ENCODE measurements at places on chromosomes 3 and 15.

DNA sequence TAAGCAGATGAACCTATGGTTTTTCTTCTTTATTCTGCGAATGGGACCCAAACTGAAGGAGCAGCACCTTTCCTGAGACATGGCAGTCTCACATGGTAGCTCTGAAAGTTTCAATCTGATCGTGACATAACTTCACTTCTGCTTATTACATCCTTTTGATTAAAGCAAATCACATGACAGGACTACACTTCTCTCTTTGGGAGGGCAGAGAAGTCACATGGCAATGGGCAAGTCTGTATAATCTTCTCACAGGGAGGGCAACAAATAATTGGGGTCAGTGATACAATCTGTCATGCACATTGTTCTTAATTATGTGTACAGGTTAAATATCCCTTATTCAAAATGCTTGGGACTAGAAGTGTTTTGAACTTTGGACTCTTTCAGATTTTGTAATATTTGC, 21.6 kb downstream of the NCBP2 start:
- DNase-seq, result no peak

GRCh38 chr15:29935296-29936004, 113.2 kb upstream of the TJP1 start:
- DNase-seq, result no peak

DNA sequence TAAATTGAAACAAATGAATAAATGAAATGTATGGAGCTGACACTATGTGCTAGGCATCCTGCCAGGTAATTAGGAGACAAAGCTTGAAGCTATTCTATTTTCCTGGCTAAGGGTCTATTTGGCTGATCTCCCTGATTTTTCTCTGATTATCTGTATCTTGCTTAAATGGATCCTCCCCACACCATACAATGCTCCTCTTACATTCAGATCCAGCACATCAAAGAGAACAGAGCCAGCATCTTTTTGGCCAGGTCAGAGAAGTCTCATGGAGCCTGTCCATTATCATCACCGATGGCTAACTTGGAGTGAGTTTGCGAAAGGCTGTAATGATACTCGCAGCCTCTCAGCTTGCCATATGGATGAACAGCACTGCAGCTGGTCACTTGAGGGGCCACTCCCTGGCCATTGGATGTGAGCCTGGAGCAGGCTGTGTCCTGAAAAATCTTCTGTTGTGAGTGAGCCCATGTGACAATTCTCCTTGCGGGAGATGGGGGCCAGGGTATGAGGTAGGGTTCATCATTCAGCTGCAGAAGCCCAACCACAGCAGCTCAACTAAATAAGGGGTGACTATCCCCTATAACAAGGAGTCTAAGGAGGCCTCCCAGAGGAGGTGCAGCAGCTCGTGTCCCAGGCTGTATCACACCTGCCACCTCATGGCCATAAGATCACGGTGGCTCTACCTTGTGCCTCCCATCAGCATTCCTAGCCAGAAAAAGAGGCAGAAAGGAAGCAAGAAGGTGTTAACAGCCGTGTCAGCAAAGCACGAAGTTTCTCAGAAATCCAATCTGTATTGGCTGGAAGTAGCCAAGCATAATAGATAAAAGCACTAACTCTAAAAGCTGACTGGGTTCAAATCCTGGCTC, 69.3 kb upstream of the ST8SIA2 start:
- no peak for DNase-seq

GRCh38 chr3:1583044-1583443, 490.2 kb downstream of the CNTN6 start:
- no peak for DNase-seq

- no peak for DNase-seq
Observed at GRCh38 chr15:101046826-101047225, 127.7 kb downstream of the LRRK1 start.

- no peak for DNase-seq
Observed at GRCh38 chr3:191557322-191557721, 96.4 kb downstream of the PYDC2 start.

DNA sequence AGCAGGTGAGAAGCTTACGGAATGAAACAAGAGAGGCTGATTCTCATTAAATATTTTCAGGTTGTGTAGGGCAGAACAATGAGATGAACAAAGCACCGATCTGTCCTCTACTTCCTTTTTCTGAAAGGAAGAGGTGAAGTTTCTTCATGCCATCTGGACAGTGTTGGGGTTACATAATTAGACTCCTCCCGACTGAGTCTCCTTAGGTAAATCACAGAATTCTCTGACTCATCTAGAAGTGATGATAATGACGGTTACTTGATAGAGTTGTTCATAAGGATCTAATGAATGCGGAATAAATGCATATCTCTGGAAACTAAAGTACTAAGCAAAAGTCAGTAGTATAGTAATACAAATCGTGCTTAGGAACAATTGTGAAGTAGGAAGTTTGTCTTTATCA, 21.2 kb downstream of the CRTC3 start:
- no peak for DNase-seq

DNA sequence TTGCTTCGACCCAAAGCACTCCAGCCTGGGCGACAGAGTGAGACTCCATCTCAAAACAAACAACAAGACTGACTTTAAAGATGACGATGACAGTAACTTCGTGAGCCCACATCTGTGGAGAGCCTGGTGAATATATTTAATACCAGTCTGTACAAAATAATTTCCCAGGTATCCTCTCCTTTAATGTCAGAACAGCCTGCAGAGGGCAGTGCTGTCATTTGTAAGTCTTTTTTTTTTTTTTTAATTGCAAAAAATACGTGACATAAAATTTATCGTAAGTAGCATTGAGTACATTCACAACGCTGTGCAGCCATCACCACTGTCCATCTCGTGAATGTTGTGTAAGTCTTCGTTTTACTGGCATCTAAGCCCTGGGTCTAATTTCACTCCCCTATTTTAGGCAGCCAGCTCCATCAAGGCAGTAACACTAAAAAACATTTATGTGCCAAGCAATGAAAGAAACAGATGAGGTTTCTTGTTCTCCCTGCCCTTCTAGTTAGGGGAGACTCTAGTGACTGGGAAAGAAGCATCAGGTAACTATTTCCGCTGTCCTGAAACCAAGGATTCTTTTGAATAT, 1.4 kb downstream of the HTD2 start:
- DNase-seq, result no peak

GRCh38 chr3:171743327-171744157, 66.7 kb downstream of the PLD1 start:
- no peak for DNase-seq

- no peak for DNase-seq
Observed at GRCh38 chr3:127751782-127752181, 70.5 kb downstream of the MGLL start.

DNA sequence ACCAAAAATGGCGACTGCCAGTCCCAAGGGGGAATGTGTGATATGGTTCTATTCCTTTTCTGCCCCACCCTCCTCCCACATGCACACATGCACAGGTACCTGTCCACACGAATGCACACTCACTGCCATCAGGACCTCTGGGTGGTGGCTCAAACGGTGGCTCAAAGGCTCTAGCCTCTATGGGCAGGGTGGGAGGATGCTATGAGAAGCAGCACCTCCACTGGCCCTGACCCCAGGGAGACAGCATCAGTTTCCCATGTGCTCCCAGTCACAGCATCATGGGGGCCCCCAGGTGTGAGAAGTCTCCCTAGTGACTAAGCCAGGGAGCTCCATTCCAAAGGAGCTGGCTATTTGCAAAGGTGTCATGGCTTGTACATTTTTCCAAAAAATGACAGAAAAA, 15.9 kb downstream of the SEMA3G start:
- no peak for DNase-seq

- no peak for DNase-seq
Observed at GRCh38 chr3:53489787-53490458, 4.5 kb upstream of the CACNA1D start.

GRCh38 chr15:70453766-70454165, 309.6 kb downstream of the UACA start:
- no peak for DNase-seq

- no peak for DNase-seq
Observed at GRCh38 chr3:183180110-183180783, 17.7 kb upstream of the LAMP3 start.

DNA sequence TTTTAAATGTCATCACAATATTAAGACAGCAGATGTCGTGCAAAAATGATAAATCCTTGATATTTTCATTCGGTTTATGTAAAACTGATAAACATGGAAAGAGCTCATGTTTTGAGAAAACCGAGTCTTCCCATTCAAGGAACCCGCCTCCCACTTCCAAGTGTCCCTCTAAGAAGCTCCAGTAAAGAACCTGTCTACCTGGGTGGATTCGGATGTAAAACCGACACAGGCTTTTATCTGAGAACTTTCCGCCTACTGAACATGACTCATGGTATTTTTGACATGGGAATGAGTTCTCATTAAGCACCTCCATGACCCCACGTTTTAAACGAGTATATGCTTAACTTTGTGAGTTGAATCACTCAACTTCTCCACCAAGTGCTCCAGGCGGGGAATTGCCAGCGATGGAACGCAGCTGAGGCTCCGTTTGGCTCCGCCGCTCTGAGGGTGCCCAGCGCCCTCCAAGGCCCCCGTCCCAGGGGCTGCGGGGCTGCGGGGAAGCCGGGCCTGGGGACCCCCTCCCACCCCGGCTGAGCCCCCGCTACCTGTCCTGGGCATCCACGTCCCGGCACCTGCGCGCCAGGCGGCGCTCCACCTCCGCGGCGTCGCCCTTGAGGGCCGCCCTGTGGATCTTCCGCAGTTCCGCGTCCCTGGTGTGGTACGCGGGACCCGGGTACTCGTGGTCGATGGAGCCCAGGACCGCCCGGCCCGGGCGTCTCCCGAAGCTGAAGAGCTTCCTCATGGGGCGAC, 119.9 kb downstream of the LMLN start:
- no peak for DNase-seq

DNA sequence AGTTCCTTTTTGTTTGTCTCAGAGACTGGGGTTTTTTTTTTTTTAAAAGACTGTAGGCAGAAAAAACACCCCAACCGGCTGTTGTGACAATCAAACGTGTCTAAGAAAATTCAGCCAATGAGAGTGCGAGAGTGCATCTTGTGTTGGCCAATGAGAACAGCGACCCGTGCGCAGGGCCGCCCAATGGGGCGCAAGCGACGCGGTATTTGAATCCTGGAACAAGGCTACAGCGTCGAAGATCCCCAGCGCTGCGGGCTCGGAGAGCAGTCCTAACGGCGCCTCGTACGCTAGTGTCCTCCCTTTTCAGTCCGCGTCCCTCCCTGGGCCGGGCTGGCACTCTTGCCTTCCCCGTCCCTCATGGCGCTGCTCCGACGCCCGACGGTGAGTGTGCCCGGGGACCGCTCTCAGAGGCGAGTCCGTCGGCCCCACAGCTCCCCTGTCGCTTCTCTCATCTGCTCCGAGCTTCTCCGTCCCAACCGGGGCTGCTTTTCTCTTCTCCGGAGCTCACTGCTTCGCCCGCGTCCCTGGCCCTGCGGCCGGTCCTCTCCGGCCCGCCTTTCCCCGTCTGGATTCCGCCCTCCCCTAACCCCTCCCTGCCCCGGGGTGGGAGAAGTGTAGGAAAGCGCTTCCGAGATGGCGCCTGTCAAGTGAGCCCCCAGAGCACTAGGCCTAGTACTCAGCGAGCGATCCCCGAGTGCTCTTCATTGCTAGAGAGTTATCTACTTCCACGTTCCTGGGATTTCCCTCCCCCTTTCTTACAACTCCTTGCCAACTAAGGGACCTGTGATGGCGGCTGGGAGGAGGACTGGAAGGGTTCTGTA, at the start of gene CCNB2:
Gene CCNB2 (plus strand): TSS at position 235 of the 821 bp plus-strand sequence. CDS start 123 bp downstream, at position 358.
- peak; percentile 77 for DNase-seq

GRCh38 chr3:173902871-173903270, 505.3 kb downstream of the NLGN1 start:
- DNase-seq, result no peak

GRCh38 chr3:48129921-48130320, 58.3 kb downstream of the CDC25A start:
- DNase-seq, result no peak

DNA sequence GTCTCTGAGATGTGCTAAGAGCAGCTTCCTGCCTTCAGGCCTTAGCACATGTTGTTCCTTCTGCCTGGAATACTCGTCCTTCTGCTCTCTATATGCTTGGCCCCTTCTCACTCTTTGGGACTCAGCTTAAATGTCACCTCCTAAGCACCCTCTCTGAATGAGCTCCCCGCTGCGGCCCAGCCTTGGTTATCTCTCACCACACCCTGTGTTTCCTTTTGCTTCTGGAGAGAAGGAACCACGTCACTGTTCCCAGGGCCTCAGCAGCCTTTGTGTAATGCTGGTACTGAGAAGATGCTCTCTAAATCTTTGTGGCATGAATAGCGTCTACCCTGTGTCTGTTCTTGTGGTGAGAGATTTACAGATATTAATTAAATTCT, 2.2 kb downstream of the FAH start:
- no peak for DNase-seq

GRCh38 chr3:126519506-126520455, 2.2 kb upstream of the UROC1 start:
- DNase-seq, result no peak

DNA sequence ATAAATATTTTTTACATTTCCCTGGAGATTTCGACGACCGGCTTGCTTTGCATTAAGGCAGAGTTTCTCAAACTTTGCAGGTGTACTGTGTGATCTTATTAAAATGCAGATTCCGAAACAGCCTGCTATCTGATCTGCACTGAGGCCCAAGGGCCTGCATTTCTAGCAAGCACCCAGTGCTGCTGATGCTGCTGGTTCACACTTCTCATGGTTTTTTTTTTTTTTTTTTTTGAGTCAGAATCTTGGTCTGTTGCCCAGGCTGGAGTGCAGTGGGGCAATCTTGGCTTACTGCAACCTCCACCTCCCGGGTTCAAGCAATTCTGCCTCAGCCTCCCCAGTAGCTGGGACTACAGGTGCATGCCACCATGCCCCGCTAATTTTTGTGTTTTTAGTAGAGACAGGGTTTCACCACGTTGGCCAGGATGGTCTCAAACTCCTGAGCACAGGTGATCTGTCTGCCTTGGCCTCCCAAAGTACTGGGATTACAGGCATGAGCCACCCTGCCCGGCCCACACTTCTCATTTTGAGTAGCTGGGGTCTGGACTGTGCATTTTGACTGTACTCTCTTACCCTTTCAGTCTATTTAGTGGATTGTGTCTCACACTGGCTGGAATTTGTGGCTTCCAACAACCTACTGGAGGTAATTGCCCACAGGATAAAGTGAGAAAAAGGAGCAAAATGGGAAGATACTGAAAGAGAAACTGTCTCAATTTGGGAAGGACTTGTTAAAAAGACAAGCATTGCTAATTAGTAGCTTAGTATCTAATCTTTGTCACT, 94.1 kb downstream of the ITPR1 start:
- no peak for DNase-seq

- DNase-seq, result no peak
Observed at GRCh38 chr3:46372492-46373359, 2.0 kb downstream of the CCR5 start.

DNA sequence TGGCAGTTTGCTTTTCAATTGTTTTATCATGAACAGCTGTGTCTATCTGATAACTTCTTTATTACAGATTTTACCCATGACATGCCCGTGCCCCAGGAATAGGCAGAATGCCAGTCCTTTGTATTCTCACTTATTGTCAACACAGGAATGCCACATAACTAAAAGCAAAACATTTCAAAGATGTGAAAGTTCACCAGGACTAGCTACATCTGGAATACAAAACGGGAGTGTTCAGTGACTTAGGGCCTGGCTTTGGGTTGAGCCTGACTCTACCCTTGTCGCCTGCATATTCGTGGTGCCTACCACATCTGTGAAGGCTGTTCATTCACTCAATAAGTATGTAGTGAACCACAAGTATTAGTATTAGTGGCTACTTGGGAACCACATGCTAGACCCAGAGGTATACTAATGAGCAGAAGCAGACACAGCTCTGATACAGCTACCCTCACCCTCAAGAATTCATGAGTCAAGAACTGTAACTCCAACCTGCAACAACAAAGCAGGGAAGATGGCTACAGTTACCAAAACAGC, 2.9 kb downstream of the TNFSF10 start:
- no peak for DNase-seq

- DNase-seq, result no peak
Observed at GRCh38 chr3:107068980-107069379, 308.3 kb upstream of the CCDC54 start.

GRCh38 chr3:46100812-46101211, 73.5 kb upstream of the XCR1 start:
- no peak for DNase-seq

Measured in effector memory CD4-positive, alpha-beta T cell (primary cell).